ENCODE measurements at places on chromosomes 2 and 18.

- DNase-seq = no peak
These were observed 23.0 kb downstream of the TCF7L1 start for GRCh38 chr2:85156153-85156552.

DNA sequence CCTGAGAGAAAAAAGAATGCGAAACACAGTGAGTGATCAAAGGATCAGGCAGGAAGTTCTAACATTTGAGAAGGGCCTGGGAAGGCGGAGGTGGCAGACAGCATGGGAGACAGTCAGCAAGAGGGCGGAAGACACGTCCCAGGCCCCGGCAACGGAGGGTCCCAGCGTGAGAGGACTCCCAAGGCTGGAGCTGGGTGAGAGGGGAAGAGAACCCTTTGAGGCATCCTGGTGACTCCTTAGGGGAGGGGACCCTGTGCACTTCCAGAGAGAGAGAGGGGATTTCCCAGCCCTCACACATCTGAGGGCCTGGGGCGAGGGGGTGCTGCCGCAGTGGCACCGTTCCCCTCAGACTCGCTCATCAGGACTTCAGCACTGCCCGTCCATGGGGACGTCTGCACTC lies 133.4 kb downstream of the RTP5 start:
- DNase-seq = no peak

DNA sequence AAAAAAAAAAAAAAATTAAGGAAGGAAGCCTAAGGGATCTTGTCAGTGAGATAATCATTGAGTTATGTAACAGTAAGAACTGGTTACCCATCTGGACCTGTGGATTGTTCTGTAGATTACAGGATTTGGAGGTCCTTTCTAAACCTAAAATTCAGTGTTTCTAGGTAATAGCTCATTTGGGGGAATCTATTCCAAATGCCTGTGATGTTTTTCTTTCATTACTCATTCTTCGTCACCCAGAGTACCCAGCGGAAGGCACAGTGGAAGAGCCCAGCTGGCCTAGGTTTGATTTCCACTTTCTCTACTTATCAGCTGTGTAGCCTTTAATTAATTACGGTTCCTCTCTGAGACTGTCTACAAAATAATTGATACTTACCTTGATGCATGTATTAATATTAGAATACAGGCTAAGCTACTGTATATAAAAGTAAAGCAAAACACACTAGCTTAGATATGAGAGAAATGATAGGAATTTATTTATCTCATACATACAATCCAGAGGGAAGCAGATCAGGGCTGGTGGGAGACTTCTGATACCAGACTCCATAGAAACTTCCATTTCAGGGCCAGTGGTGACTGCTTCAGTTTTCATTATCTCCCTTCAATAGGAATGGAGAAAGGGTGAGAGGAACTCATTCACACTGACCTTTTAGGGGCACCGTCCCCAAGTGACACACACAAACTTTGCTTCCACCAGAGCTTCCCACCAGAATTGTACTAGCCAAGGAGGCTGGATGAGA lies 115.8 kb upstream of the NOSTRIN start:
- no peak for DNase-seq

GRCh38 chr2:20205915-20206524 lies 18.9 kb downstream of the SDC1 start:
- DNase-seq = no peak

- no peak for DNase-seq
These were observed 1090.8 kb downstream of the BCL11A start for GRCh38 chr2:59462422-59463197.

DNA sequence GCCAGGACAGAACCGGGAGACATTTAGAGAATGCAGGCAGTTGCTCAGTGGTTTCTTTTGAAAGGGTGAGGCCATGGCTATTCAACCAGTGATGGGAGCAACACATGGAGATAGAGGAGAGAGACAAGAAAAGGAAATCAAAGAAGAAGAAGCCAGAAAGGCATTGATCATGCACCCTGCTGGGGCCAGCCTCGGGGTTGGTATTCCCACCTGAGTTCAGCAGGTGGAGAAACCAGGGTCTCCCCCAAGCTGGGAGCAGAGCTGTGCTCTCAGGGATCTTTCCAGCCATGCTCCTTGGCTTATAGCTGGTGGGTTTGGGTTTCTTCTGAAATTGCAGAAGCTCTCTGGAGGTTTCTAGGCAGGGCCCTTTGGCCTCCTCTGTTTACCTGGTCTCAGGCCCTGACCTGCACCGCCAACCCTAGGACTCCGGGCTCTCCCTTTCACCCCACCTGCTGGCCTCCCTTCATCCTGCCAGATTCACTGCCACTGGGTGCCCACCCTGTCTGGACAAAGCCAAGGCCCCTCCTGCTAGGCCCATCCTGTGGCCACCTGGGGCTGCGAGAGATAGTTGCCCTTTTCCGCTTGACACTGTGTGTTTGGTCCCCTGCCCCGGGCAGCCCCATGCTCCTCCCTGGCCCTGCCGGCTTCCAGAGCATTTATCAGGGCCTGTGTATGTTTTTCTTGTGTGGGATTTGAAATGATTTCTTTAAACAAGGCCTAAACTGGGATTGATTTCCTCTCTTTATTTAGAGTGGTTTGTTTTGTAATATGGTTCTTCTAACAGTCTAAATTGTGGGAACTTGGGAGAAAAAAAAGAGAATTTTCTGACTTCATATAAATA lies 126.7 kb downstream of the DDX1 start:
- no peak for DNase-seq

- no peak for DNase-seq
These were observed at the start of gene CXCR1 for GRCh38 chr2:218166791-218167190. Gene CXCR1 (minus strand): TSS chr2:218166962. CDS start chr2:218165211, 1,751 bp downstream.

GRCh38 chr2:119423108-119423444 lies 8.6 kb upstream of the TMEM37 start:
- no peak for DNase-seq

GRCh38 chr2:26934335-26934724 lies 36.1 kb upstream of the MAPRE3 start:
- DNase-seq = no peak

GRCh38 chr18:54035927-54036326 lies 188.5 kb downstream of the MBD2 start:
- DNase-seq = no peak

- DNase-seq = no peak
These were observed 120.6 kb upstream of the UGP2 start for GRCh38 chr2:63721082-63721424.

DNA sequence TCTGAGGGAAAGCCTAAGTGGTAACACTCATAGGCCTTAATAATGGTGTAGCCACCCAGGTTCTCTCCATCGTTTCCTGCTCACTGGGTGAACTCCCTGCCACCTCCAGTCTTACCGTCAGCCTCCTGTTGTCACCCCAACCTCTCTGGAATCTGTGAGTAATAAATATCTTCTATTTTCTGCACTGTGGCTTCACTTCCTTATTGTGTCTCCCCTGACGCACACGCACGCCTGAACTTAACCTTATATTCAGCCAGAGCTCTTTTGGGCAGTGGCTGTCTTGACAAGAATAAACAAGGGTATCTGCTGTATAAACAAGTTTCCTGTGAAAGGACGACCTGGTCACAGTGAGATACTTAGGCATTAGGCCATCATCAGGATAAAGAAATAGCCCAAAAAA lies 467.2 kb downstream of the SPAG16 start:
- DNase-seq = no peak

DNA sequence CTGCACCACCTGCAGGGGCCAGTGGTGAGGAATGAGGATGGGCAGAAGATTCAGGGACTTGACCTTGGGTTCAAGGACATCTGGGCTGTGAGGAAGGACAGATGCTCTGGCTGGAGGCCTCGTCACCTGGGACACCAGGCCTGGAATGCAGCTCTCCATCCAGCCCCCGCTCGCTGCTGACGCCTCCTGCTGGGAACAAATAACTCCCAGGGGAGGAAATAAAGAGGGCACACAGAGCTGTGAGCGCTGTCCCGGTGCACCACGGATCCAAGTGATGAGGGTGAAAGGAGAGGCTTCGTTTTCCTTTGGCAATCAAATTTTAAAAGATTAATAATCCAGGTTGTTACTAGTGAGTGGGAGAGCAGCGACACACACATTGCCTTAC lies 368.0 kb upstream of the MYT1L start:
- DNase-seq = no peak

- DNase-seq = no peak
These were observed 819 bp upstream of the SERPINE2 start for GRCh38 chr2:224039770-224040440.

- DNase-seq = no peak
These were observed 301.4 kb downstream of the GALR1 start for GRCh38 chr18:77551055-77551454.

- no peak for DNase-seq
These were observed 753.6 kb downstream of the DCC start for GRCh38 chr18:53093636-53094035.

DNA sequence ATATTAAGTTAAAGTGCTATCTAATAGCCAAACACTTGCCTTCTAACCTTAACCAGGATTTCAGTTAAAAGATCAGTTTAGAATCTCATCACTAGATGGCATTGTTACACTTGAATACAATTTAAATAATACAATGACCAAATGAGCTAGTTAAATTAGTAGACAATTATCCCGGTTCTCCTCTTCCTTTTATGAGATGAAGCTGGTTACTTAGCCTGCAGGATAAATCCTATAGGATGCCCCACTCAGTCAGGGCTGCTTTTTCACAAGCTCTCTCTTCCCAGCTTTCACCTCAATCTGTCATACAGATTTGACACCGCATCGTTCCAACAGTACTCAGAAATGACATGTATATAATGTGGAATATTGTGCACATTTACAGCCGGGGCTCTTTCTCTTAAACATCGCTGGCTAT lies 678.8 kb downstream of the KCNJ3 start:
- peak; percentile 11 for DNase-seq

- DNase-seq = no peak
These were observed 1.0 kb upstream of the TCF4 start for GRCh38 chr18:55588870-55589595.

DNA sequence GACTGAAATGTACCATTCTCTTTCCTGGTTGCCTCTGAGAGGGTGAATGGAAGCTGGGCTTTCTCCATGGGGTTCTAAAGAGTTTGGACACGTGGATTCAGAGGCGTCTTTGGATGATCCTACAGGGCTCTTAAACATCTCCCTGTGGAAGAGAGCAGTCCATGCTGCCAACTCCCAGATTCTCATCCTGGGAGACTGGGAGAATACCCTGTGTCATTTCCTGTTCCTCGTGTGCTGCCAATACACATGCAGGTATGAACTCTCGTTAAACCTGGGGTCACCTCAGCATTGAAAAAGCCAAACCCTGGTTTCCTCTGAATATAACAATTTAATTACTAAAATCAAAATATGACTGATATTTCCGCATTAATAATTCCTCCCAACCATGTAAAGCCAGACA lies 73.3 kb upstream of the NT5C1B start:
- no peak for DNase-seq

DNA sequence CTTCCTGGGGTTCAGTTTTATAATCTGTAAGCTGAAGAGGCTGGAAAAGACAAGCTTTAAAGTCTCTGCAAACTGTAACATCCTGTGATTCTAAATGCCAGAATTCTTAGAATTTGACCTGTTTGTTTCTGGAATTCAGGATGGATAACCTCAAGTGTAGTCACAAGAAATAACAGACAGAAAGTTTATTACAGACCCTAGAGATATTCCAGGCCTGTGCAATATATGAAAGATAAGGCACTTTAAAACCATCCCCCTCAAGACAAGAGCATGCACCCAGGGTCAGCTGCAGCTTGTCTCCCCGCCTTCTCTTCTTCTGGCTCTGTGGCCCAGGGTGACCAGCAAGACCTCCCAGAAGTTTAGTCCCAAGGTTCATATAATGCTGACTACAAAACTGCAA lies 298.7 kb upstream of the ACVR2A start:
- no peak for DNase-seq

DNA sequence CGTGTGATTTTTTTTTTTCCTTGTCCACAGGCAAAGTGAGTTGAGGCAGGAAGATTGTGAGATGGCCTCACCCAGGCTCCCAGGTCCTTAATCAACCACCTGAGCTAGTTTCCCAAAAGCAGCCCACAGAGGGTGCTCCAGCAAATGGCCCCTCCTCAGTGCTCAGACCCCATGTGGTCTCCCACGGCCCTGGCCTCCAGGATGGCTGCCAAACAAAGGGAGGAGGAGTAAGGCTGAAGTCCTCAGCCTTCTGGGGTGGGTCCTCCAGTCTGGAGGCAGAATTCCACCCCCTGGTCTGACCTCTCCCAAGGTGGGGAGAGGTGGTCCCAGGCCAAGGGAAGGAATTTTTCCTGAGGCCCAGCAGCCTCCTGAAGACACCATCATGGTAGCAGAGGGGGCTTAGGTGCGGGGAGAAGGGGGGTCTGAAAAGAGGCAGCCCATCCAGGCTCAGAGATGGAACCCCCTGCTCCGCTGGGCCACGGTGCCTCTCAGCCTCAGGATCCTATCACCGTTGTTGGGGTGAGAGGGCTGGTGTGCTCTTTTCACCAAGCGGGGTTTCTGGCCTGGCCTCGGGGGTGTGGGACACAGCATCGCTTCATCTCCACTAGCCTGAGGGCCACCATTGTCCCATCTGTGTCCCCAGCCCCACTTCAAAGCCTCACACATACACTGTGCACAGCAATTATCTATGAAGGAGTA lies 2.3 kb downstream of the NGEF start:
- no peak for DNase-seq

GRCh38 chr2:218546012-218546411 lies 22.1 kb downstream of the USP37 start:
- no peak for DNase-seq

DNA sequence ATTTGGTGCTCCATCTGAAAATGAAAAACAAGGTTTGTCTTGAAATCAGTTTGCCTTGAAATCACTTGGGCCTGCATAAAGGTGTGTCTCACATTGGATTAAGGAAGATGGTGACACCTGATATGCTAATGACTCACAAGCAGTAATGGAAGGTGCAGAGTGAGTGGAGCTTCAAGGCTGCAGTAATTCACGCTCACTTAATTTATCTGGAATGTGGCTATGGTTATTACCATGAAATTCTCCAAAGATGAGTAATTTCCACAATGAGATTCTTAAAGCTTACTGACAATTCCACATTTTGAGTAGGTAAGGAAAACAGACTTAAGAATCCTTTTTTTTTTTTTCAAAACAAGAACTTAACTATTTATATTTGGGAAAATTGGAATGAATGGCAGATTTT lies 156.8 kb downstream of the PAX3 start:
- peak; percentile 14 for DNase-seq

DNA sequence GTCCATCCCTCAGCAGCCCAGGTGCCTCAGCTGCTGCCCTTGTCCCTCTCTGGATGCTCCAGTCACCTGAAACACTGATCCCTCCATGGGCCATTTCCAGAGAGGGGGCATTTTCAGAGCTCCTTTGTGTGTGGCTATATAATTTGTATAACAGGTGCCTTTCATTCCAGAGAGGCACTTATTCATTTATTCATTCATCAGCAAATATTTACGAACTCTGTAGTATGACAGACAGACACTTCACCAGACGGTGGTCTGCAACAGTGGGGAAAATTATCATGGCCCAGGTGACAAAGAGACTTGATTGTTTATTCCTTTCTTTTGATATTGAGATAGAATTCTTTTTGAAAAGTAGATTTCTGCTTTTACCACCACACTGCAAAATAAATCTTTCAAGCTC lies 361.7 kb downstream of the TMEM182 start:
- no peak for DNase-seq
